ENCODE measurements at places on chromosomes 1 and 21.

DNA sequence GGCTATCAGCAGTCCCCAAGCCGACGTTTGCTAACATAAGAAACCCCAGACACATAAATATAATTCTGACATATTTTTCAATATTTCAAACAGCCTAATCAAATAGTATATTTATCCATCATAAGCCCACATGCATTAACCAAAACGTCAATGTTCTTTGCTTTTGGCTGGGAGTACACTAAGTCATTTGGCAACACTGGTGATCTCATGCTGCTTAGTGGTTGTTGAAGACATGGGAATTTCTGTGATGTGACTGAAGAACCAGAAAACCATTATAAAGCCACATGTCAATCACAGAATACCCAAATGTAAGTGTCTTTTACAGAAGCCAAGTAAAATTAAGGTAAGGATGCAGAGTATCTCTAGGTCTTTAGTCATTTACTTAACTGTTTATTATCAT lies 57.6 kb downstream of the PLPPR5 start:
- DNase-seq, result no peak

DNA sequence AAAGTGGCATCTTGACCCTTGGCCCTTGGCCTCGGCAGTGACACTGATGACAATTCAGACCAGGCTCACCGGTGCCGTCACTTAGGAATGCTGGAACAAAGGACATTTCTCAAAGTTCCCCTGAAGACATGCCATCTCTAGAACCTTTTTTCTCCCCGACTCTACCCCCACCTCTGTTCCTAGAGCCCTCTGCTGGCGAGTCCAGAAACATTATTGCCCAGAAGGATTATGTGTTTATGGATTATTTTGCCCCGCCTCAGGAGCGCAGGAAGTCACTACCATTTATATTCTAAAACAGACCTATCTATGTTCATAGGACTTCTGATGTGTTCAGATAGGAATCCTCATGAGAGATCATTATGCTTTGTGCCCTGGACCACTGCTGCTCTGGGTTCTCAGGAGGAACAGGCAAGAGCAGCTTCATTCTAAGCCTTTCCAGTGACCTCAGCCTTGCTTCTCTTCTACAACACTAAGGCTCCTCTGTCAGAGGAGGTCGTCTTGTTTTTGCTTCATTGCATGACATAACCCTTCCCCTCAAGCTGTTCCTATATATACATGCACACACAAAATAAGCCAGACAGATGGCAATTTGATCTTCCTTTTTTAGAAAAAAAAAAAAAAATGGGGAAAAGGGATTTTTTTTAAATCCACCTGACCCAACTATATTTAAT lies 12.4 kb upstream of the SHISA4 start:
- no peak for DNase-seq

DNA sequence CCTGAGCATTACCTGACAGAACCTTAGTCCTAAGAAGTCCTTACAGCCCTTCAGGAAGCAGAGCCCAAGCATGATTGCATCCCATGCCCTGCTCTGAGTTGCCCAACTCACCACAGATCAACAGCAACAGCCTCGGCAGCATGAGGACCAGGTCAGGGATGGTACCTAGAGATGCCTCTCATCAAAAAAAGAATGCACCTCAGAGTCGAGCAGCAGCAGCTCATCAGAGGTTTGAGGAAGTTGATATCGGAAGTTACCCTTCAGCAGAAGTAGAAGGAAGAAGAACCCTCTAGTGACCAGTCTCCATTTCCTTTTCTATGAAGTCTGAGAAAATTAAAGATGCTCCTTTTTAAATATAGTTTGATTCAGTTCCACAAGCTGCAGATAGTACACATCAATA lies at the start of gene FCRL1:
Gene FCRL1, minus strand, starts transcription at position 225 of the 400 bp plus-strand sequence. Its CDS starts 83 bp downstream, at position 142.
- DNase-seq, result no peak

GRCh38 chr1:3939242-3940080 lies 39.4 kb upstream of the C1orf174 start:
- DNase-seq, result no peak

DNA sequence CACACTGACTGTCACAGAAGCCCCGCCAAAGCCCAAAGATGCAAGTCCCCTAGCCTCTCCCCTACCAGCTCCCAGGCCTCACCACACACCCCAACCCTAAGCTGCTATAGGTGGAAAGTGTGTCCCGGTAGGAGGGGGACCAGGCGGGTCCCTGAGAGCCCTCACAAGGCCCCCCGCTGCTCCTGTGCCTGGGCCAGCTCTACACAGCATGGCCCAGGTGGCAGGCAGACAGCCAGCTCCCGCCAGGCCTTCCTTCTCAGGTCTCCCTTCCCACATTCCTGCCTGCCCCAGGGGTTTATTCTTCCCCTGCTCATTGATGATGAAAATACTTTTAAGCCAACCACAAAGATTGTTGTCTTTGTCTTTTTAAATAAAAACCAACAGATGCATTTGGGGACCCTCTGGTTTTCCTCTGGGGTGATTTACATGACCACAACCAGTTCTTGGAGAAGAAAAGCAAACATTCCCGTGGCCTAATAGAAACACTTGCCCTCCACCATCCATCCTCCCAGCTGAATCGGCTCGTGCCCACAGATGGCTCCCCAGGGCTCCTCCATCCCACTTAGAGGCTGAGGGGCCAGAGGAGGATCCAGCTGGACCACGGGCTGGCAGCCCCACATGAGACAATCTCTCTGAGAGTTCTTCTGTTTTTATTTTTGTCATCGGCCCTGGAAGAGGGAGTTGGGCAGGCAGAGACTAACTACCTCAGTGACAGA lies 93.1 kb downstream of the DMRTB1 start:
- no peak for DNase-seq

Measured in NCI-H524 treated with DMSO at 0.1 percent for 48 hours (cell line).